ENCODE measurements at places on chromosomes 2 and 18.

- DNase-seq = no peak
These were observed 151.8 kb upstream of the GCFC2 start for GRCh38 chr2:75862547-75862946.

DNA sequence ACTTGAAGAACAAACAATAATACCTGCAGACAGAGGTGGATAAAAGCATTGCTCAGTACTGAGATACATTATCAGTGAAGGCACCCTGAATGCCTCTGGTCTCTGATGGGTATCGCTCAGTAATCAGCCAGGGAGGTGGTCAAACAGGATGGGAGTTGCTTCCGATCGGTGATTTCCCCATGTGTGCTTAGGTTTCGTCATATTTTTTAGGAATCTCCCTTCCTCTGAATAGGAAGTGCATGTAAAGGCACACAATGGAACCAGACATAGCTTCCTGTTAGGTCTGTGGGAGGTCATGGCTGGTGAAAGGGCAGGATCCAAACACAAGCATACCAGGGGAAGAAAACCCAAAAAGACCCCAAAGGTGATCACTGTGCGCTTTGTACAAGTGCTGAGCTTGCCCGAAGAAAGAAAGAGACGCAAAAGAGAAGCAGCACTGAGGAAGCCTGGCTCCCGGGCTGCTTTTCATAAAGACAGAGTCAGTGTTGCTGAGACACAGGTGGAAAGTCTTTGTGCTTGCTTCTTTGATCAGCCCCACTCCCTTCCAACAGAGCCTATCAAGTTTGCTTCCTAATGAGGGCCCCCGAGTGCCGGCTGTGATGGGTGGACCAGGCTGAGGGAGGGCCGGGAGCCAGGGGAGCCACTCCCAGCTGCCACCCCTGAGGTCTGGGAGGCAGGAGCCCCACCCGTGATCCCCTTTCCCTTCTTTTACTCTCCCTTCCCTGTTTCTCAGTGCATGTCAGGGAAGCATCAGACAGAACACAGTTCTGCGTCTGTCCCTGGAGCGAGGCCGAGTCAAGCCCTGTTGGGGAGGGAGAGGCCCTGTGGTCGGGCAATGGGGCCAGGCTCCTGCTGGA, 138.2 kb downstream of the SH3RF3 start:
- no peak for DNase-seq

- no peak for DNase-seq
These were observed 9.1 kb downstream of the ASAP2 start for GRCh38 chr2:9215680-9216079.

DNA sequence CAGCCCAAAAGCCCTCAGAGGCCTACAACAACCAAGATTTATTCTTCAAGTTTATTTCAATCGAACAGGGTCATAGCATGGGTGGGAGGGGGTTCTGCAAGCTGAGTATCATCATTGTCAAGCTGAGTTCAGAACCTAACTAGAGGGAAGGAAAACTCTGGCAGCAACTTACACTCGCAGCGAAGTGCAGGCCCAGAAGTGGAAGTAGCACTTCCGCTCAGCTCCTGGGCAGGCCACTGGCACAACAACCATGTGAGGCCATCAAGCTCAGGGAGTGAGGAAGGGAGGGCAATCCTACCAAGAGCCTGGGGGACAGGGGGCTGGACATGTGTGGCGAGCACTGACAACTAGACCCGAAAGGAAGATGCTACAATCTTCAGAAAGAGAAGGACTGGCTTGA, 4.8 kb downstream of the UXS1 start:
- DNase-seq = no peak

GRCh38 chr2:28134857-28135256, 244.3 kb downstream of the BABAM2 start:
- no peak for DNase-seq

GRCh38 chr2:238259061-238260020, 19.5 kb upstream of the HES6 start:
- no peak for DNase-seq

- peak; percentile 13 for DNase-seq
These were observed 2.2 kb downstream of the UBXN4 start for GRCh38 chr2:135743860-135744259.

DNA sequence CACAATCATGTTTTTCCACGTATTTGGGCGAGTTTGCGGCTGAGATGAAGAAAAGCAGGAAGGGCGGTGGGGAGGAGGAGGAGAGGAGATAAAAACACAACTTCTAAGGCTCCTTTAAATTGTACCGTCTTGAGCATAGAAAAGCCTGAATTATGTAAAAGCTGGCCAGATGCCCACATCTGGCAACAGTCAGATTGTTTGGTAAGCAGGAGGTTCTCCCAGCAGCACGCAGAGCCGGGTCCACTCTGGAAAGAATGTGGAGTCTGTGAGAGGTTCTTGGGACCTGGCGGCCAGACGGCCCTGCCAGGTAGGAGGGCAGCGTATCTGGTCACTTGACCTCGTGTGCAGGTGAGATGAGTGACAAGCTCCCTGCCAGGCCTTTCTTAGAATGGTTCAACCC, 215.3 kb upstream of the APCDD1 start:
- DNase-seq = no peak

DNA sequence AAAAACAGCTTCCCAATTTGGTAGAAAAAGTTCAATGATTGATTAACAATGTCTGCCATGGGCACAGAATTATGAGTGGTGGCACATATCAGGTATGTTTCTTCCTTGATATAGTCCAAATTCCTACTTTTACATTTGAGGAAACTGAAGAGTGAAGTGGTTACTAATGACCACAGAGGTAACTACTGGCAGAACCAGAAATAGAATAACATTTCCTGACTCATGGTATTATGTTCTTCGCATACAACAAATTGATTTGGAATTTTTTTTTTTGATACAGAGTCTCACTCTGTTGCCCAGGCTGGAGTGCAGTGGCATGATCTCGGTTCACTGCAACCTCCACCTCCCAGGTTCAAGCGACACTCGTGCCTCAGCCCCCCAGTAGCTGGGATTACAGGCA, 6.0 kb upstream of the NFE2L2 start:
- DNase-seq = no peak

DNA sequence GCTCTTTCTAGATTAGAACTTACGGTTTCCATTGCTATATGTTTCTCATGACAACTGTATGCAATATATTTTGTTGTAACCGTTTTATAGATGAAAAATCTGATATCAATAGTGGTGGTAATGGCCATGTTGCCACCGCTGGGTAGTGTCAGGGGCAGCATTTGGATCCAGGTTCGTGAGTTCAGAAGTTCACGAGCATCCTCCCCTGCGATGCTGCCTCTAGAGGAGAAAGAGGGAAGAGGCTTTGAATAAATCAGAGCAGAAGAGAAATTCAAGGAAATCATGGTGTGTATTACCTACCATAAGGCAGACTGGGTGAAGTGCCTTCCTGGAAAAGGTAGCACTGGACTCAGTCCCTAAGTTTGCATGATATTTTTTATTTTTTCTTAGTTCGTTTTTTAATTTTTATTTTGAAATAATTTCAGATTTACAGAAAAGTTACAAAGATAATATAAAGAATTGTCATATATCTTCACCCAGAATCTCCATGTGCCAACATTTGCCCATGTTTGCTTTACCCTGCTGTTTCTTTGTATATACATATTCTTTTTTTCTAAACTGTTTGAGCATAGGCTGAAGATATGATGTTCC, 3.3 kb upstream of the ZBTB7C start:
- DNase-seq = peak; percentile 38

DNA sequence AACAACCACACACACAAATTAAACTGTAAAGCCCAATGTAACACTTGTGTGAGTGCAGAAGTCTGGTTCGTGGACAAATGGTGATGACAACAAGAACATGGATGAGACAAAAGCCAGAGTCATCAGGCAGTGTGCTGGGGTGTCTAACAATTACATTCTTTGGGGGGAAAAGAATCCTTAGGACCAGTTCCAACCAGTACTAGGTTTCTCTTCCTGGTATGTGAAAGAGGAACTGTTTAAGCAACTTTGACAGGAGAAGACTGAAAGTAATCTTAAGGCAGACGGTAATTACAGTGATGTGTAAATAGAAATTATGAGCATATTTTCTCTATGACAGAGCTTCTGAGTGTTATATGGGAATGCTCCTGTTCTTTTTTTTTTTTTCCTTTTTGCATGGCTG, 133.4 kb downstream of the AFF3 start:
- peak; percentile 67 for DNase-seq

- peak; percentile 61 for DNase-seq
These were observed 549.0 kb upstream of the VRK2 start for GRCh38 chr2:57497489-57498096.

DNA sequence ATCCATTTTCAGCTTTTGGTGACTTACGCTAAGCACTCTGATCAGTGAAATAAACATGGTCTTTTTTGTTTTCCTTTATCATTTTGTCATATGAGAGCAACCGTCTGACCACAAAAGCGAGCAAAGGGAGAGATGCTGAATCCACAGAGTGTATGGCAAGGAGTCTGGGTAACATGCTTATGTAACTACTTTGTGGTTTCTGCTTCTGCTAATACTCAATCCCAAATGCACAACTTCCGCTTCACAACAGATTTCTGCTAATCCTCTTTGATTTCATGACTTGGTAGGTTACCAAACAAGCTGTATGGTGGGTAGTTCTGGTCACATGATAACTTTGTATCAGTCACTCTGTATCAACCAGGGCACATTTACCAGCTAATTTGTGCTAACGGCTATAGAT, 908.4 kb upstream of the CRIM1 start:
- DNase-seq = no peak

DNA sequence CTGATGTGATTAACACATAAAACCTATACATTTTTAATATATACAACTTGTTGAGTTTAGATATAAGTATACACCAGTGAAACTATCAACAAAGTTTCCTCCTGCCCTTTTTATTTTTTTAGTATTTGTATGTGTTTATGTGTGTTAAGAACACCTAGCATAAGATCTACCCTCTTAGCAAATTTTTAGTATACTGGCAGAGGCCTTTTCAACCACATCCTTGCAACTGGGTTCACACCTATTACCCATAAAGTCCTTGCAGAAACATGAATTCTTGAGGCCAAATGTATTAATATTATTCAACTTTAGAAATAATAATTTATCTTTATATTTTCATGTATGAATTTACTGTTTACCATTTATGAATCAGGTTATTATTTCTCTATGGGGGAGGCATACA, 119.7 kb upstream of the CRIM1 start:
- DNase-seq = no peak

- DNase-seq = no peak
These were observed 32.4 kb downstream of the COMMD1 start for GRCh38 chr2:61937886-61938285.

DNA sequence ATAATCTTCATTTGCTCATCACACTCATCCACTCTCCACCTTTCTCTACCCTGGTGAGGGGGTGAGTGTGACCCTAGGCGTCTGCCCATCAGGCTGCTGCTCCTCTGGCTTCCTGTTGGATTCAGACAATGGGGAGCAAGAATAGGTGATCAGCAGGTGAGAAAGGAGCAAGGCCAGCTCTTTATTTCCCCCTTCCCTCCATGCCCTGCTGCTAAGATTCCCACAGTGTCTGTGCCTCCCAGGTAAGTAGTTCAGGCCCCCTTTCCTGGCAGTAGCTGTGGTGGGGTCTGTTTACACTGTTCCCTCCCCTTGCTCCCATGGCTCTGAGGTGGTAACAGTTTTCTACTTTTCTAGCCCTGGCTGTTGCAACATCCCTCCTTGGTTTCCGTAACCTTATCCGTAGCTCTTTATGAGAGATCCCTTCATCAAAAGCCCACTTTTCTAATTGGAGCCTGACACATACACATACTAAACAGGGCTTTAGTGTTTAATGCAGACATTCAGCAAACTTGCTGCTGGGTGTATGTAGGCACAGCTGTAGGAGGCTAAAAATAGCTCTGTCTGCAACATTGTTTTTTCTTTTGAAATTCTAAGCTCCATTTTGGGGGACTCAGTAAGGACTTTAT, 27.5 kb downstream of the MAP2 start:
- DNase-seq = no peak

DNA sequence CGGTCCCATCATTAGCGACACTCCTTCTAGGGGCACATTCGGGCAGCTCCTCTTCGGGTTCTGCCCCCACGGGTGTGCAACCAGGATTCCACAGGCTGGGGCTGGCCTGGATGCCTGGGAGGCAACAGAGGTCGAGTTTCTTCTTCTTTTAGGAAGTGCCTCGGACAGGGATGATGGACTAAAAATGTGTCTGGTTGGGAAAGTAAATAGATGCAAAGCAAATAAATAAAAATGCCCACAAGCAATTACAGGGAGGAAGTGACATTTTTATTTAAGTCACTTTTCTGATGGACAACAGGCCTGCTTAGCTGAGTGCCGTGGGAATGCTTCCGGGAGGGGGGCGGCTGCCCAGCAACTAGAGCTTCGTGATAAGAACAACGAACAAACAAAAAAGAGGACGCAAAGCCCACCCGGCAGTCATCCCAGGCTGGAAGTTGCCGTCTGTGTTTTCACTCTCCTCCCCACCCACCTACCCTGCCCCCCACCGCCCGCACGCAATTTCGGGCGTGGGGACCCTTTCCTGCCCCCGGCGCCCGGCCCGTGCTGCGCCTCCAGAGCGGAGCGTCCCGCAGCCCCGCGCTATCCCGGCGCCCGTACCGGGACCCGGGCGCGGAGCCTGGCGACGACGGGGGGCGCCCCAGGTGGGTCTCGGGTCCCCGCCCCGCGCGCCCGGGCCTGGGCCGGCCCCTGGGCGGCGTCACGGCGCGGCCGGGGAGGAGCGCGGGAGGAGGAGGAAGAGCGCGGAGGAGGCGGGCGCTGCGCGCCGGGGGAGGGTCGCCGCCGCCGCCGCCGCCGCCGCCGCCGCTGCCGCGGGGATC, 412 bp upstream of the NCK2 start:
- peak; percentile 52 for DNase-seq

- DNase-seq = no peak
These were observed 24.2 kb downstream of the APLF start for GRCh38 chr2:68491582-68491981.

DNA sequence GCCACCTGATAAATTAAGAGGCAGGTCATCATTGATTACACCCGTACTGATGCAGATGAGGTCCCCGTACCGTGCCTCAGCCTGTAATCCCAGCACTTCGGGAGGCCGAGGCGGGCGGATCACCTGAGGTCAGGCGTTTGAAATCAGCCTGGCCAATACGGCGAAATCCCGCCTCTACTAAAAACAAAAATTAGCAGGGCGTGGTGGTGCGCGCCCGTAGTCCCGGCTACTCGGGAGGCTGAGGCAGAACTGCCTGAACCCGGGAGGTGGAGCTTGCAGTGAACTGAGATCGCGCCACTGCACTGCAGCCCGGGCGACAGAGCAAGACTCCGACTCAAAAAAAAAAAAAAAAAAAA, 683 bp upstream of the ENOSF1 start:
- no peak for DNase-seq

GRCh38 chr2:233385489-233386044, 31.3 kb downstream of the DGKD start:
- DNase-seq = no peak

- DNase-seq = no peak
These were observed 27.5 kb downstream of the SMCHD1 start for GRCh38 chr18:2683055-2683454.

GRCh38 chr2:10947005-10947440, 35.3 kb downstream of the KCNF1 start:
- peak; percentile 58 for DNase-seq

Data from EL (cell line).